ENCODE measurements at places on chromosomes 7 and 10.

- DNase-seq = no peak
Observed at GRCh38 chr7:129882531-129882930, 70.2 kb downstream of the UBE2H start.

- DNase-seq = no peak
Observed at GRCh38 chr7:39357648-39358047, 208.6 kb upstream of the YAE1 start.

GRCh38 chr7:130095812-130096211 is 25.5 kb downstream of the KLHDC10 start:
- no peak for DNase-seq

GRCh38 chr10:124680675-124681074 is 63.5 kb downstream of the FAM53B start:
- no peak for DNase-seq

GRCh38 chr7:37952240-37952639 is 31.8 kb downstream of the EPDR1 start:
- DNase-seq = no peak

DNA sequence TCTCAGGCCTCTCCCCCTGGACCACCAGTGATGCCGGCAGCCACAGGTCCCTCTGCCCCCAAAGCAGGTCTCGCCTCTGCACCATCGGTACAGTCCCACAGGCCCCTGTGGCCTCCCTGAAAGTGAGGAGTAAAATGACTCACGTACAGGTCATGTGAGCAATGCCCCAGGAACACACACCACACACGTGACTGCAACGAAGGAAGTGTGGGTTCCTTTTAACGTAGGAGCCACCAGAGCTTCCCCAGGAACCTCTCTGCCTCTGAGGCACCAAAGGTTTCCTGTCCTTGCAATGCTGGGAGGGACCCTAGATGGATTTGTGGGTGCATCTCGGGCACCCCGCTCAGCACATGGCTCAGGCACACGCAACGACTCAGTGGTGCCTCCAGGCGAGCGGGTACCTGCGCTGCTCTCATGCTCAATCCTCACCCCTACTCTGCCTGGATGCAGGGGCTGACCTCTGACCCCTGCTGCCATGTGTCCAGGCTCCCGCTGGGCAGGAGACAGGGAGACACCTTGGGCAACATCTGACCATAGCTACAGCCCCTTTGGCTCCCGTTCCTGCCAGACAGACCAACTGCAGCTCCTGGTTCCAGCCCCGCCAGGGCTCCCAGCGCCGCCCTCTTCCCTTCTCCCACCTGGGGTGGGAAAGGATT is 120.7 kb downstream of the PRKAG2 start:
- peak; percentile 24 for DNase-seq

DNA sequence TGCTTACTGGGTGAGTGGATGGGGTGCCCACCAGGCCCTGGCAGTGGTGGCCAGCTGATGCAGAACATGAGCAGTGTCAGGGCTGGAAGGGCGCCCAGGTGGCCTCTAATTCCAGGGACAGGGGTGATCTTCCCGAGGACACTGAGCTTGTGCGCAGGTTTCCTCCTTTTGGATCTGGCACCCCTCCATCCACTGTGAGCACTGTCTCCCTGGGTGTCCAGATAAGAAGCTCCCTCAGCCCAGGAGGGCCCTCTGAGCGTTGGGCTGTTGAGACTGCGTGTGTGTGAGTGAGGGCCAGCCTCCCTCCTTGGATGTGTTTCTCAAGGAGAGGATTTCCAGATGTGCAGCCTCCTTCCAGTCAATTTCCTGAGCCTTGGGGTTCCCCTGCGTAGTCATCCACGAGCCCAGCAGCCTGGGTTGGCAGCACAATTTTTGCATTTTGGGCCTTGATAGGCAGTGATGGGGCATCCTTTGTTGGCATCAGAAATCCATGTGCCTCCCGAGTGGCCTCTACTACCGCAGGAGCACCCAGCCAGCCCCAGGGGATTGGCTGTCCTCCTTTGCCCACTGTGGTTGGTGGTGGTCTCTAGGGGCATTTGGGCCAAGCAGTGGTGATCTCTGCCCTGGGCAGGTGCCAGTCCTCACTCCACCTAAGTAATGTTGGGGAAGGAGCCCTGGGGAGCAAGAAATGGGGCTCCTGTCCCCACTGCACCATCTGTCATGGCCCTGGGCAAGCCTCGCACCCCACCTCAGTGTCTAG is 20.9 kb upstream of the BTBD16 start:
- DNase-seq = no peak

GRCh38 chr7:7573701-7574100 is 7.0 kb downstream of the MIOS start:
- no peak for DNase-seq

DNA sequence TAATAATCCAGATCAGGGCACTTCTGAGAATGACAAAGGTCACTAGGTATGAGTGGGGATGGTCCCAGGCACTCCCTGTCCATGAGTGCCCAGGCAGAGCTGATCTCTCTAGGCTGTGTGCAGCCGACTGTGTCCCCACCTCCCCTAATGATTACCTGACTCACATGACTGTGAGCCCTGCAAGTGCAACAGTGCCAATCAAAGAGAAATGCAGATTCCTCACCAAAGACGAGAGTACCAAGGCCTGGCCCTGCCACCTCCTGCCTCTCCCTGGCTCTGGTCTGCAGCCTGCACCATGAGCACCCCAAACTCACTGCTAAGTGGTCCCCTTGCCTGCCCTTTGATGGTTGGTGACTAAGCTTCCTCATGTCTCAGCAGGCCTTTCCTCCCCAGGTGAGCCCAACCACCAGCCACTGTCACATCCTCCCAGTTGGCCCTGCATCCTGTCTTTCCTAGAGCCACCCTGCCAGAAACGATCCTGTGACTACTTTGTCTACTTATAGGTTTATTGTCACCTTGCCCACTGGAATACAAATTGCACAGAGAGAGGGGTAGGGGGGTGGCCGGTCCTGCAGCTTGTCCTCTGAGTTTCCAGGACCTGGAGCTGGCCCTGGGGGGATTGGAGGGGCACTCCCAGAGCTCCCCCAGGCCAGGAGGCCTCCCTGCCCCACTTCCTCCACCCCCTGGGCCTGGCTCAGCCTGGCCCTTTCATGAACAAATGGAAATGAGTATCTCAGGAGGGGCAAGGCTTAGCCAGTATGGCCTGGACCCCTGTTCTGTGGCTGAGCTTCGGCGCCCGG is 22.4 kb upstream of the GDF10 start:
- no peak for DNase-seq

DNA sequence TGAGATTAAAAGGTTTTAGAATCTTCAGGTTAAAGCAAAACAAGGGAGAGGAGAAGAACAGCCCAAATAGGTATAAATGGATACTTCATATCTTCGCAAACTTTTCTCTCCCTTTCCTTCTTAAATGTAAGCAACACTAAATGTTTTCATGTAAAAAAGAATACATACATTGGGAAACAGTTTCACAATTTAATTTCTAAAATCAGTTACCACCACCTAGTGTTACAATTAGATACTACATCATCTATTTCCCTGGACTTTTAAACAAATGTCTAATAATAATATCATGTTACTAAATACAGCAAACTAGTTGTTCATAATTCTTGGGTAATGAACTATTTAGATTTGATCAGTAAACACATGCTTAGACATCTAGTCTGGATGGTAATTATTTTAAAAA is 35.8 kb downstream of the MINDY3 start:
- DNase-seq = no peak

- DNase-seq = no peak
Observed at GRCh38 chr10:26698909-26699308, 1.4 kb downstream of the PDSS1 start.

GRCh38 chr10:114420811-114421485 is 16.6 kb upstream of the AFAP1L2 start:
- no peak for DNase-seq

- DNase-seq = no peak
Observed at GRCh38 chr7:104851268-104851667, 162.7 kb upstream of the KMT2E start.

GRCh38 chr10:118913825-118914224 is 115.7 kb upstream of the NANOS1 start:
- DNase-seq = no peak

- no peak for DNase-seq
Observed at GRCh38 chr7:101239191-101239950, 1.8 kb upstream of the CLDN15 start.

DNA sequence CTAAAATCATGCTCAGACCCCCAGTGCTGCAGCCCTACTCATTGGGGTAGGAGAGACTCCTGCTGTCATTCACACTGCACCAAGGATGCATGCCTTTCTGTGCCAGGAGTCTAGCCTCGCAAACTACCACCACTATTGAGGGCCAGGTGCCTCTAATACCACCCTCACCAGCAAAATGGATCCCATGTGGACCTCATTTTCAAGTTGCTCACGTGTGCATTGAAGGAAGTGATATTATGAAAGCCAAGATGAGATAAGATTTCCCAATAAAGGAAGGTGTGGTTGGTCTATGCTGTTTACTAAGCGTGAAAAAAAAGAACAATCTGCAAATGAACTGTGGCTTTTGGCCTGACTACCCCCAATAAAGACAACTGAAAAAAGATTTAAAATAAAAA is 7.2 kb upstream of the LAMTOR4 start:
- DNase-seq = no peak

DNA sequence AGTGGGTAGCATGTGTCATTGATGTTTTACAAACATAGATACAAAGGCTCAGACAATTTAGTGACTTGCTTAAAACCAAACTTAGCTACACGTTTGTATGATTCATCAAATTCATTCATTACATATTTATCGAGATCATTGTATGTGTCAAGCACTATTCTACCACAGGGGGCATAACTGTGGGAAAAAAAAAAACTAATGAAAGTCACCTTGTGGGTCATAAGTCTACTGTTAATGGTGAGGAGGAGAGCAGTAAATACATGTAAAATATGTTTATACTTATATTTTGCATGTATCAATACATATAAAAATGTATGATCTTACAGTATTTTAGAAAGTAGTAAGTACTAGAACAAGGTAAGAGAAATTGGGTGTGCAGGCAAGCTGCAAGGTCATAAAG is 933.8 kb downstream of the IPMK start:
- DNase-seq = no peak

GRCh38 chr7:143015926-143016490 is 10.9 kb downstream of the OR9A2 start:
- no peak for DNase-seq

GRCh38 chr7:17402628-17403278 is 104.3 kb downstream of the AHR start:
- no peak for DNase-seq

DNA sequence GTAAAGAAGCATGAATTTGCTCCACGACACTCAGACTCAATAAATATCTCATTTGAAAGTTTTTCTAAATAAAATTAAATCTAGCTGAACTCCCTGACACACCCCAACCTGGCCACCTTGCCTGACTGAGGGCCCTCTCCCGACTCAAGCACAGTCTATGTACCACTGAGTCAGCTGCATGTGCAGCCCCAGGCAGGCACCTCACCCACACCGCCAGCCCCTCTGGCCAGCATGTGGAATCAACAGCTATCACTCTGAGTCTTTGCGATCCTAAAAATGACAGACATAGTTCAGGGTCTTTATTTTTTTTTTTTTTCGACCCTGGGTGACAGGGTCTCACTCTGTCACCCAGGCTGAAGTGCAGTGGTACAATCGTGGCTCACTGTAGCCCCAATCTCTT is 35.2 kb downstream of the OAT start:
- DNase-seq = no peak

- no peak for DNase-seq
Observed at GRCh38 chr7:5501465-5501864, 77.8 kb upstream of the TNRC18 start.

- no peak for DNase-seq
Observed at GRCh38 chr10:89556600-89556999, 21.2 kb upstream of the SLC16A12 start.

DNA sequence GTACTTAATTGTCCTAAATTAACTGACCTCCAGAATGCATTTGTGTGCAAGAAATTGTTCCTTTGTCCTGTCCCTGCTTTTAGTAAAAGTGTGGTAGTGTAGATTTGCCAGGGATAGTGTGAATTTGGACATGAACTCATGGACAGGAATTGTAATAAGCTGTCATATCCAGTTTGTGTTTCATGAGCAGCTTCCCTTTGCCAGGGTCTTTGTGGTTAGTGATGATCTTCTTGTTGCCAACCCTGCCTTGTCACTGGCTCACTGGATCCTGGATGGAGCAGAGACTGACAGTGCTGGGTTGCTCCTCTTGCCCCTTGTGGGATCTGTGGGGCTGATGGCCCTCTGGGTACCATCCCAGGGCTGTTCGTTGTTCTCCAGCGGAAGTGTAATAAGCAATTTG is 110.1 kb downstream of the CCNY start:
- DNase-seq = no peak

DNA sequence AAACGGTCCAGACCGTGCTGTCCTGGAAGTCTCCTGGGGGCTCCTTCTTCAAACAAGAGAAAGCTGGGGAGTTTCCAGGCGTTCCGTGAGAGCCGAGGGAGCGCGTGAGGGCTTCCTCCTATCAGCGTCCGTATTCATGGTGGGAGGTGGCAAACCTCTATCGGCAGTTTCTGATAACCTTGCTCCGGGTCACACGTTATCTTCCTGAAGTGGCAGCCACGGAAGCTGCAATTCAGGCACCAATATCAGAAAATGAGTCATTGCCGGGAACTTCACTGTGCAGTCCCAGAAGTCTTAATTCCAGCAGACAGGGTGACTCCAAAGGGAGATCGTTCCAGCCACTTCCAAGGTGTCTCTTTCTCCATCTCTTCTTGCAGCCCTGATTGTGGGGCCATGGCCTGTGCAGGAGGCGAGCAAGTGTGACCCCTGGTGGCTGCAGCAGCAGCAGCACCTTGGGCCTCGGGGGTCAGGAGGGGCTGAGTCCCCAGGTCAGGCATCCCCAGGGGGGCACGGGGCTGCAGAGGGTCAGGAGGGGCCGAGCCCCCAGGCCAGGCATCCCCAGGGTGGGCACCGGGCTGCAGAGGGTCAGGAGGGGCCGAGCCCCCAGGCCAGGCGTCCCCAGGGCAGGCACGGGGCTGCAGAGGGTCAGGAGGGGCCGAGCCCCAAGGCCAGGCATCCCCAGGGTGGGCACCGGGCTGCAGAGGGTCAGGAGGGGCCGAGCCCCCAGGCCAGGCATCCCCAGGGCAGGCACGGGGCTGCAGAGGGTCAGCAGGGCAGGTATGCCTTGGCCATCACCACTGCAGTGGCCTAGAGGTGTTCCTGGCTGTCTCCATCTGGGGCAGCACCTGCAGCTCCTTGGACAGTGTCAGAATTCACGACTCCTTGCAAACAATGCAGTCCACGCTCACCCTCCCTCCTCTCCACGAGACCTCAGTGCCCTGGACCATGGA is 538.7 kb downstream of the DNAJB6 start:
- peak; percentile 33 for DNase-seq

DNA sequence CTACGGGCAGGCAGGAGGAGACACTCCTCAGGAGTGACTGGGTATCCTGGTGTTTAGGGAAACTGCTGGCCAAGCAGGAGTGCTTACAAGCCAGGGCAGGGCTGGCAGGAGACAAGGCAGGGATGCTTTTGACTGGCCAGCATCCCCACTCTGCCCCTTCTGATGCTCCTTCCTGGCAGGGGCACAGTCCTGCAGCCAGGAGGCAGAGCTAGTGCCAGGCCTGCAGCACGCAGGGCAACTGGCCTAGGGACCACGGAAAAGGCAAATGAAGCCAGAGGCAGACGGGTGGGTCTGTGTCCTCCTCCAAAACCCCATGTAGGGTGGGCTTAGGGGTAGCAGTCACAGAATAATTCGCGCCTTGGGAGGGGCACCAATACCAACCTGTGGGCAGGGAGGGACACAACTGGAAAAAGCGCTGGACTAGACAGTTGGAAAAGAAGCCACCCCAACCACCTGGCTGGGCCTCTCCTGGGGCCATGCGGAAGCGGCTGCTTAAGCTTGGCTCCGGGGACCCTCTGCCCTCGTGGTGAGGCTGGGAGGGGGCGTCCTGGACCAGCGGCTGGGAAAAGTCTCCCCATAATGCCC is 4.8 kb downstream of the IMPDH1 start:
- no peak for DNase-seq

- no peak for DNase-seq
Observed at GRCh38 chr7:16660702-16661464, 14.9 kb downstream of the BZW2 start.
